ENCODE measurements at places on chromosomes 13 and 19. TPM values are rescaled to one million over a fixed set of nuclear protein-coding genes. Genes with fewer than 3 reads are reported as not detected.

Gene ZSCAN4
- polyA plus RNA-seq = not detected

Gene ZNF790
- 11.0 TPM for polyA plus RNA-seq

Gene CD320
- 98.2 TPM for polyA plus RNA-seq

Gene COL4A1
- polyA plus RNA-seq = 13.2 TPM

Gene ZNF600
- polyA plus RNA-seq = not detected

Gene CPAMD8
- polyA plus RNA-seq = 1.9 TPM

Gene CYP2F1
- polyA plus RNA-seq = not detected

Gene KLK15
- polyA plus RNA-seq = not detected

Gene LRP3
- polyA plus RNA-seq = 78.4 TPM

Gene FGF21
- polyA plus RNA-seq = not detected

Gene ZIC5
- polyA plus RNA-seq = 0.98 TPM

Gene NLRP11
- not detected for polyA plus RNA-seq

Gene ZNF324
- 19.5 TPM for polyA plus RNA-seq

Gene AMER2
- polyA plus RNA-seq = 33.2 TPM

Gene CCL25
- polyA plus RNA-seq = 1.9 TPM

Data from neural cell (in vitro differentiated cells).